ENCODE measurements at places on chromosomes 2 and 18.

DNA sequence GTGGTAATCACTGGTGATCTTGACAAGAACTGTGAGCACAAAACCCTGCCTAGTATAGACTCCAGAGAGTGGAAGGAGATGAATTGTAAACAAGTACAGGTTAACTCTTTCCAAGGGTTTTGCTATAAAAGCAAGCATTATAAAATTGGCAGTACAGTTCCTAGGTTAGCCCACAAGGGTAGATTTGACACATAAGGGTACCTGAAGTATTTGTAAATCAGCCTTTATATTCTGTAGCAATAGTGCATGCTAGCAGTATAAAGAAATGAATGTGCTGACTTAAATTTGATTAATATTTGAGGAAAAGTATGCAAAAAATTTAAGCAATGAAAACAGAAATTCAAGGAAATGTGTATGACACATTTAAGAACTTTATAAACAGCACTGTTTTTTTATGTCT lies 42.4 kb downstream of the SP3 start:
- ATAC-seq, result no peak

DNA sequence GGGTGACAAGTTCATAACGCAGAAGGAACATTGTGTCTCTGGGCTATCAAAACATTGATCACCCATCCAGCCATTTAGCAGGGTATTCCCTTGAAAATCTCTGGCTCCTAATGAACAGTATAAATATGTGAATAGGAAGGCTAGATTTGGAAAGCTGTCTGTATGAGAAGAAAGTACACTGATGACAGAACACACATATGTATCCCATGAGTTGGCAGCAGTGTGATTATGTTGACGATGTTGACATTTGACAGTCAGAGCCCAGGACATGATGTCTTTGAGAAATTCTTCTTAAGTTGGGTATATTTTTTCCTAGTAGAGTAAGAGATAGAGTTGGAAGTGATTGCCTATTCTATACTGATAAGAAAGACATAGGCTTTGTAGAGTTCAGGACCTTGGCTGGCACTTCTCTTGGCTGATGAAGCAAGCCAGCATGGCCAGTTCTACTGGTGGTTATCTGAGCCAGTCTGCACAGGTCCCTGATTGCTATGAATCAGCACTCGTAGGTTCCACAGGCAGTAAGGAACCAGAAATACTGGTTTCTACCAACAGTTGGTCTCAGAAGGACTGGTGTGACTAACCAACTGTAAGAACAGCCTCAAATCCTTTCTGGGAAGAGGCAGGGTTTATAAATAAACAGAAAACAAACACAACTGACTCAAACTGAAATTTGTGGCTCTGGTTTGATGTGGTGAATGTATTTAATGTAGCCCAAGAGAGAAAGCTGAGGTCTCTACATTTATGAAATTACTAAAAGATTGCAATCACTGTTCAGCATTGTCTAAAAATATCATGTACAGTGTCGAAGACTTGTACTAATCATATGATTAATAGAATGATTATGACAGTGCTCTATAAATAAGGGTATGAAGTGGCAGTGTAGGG lies 43.9 kb upstream of the RAPH1 start:
- ATAC-seq, result no peak

- ATAC-seq, result peak; percentile 73
These were observed 146.6 kb upstream of the REV1 start for GRCh38 chr2:99636144-99637034.

DNA sequence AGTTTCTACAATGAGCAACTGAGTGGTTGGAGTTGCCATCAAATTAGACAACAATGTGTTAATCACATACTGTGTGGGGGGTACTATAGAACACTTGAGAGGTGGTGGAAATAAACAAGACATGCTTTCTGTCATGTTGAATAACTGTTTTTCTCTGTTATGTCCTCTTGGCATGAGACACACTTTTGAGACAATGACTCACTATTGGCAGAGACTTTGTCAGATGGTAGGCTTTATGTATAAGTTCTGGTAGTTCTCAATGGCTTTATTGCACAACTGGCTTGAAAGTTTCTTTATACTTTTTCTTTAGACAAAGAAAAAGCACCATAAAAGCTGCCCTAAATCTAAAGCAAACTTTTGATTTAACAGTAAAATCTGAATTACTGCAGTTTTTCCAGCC lies 578.7 kb downstream of the ADCYAP1 start:
- no peak for ATAC-seq

GRCh38 chr18:75010278-75010677 lies 198.7 kb downstream of the PTGR3 start:
- ATAC-seq, result no peak

GRCh38 chr18:10365901-10366300 lies 88.5 kb upstream of the APCDD1 start:
- ATAC-seq, result no peak

DNA sequence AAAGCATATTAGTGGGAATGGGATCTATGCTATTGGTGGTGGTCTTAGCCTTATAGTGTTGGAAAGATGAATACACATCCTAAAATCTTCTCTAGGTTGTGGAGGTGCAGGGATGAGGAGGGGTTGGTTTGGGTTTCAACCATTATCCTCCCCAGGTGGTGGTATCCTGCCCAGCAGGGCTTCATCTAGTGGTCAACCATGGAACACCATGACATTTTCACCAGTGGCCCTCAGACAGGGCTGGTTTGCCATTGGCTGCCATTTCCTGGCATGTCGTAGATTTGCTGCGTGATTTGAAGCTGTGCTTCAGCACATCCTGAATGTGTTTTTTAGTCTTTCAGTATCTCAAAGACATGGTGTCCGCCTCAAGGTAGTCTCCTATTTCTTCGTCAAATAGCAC lies 391.2 kb upstream of the HNRNPA3 start:
- no peak for ATAC-seq

GRCh38 chr2:48854681-48855080 lies 99.2 kb upstream of the LHCGR start:
- no peak for ATAC-seq

DNA sequence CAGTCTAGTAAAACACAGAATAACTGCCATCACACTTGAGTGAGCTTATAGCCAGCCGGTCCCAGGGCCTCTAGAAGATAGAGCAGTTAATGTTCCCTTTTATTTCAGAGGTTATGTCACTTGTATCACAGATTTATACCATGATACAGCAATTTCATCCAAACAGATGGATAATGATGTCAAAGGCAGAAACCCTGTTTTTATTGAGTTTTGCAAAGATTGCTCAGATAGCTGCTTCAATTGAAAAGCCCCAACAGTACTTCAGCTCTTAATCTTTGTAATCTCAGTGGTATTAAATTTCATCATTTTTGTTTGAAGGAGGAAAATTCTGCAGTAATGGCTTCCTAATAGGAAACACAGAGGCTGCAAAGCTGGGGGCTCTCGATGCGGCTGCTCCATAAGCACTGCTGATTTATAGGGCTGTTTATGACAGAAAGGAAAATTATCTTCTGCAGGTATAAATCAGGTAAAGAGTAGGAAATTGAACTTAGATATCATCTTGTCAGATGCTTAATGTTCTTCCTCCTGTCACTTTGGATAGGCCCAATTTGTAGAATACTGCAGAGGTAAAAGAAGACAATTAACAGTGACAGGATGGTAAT lies 112.3 kb downstream of the LNPK start:
- ATAC-seq, result no peak

GRCh38 chr2:169034256-169034655 lies 3.1 kb upstream of the ABCB11 start:
- ATAC-seq, result no peak

- ATAC-seq, result no peak
These were observed 707.7 kb downstream of the LRP1B start for GRCh38 chr2:141423124-141423523.

- no peak for ATAC-seq
These were observed 2.4 kb upstream of the TMEM178A start for GRCh38 chr2:39663187-39663930.

- no peak for ATAC-seq
These were observed 100.9 kb downstream of the WDSUB1 start for GRCh38 chr2:159185401-159186130.

DNA sequence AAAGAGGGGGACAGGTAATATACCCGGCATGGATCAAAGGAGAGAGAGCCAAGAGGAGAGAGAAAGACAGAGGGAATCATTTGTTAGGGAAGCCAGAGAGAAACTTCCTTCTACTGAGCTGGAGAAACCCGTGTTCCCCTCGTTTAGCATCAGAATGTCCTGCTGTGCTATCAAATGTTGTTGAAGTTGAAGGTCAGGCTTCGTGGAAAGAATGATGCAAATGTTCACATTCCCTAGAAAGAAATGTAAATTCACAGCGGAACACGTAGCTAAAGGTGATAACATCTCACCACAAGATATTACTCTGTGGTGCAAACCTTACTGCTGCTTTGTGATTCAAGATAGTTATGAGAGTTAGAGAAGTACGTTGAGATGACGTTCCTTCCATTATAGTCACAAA lies 258.1 kb downstream of the LNPK start:
- no peak for ATAC-seq

DNA sequence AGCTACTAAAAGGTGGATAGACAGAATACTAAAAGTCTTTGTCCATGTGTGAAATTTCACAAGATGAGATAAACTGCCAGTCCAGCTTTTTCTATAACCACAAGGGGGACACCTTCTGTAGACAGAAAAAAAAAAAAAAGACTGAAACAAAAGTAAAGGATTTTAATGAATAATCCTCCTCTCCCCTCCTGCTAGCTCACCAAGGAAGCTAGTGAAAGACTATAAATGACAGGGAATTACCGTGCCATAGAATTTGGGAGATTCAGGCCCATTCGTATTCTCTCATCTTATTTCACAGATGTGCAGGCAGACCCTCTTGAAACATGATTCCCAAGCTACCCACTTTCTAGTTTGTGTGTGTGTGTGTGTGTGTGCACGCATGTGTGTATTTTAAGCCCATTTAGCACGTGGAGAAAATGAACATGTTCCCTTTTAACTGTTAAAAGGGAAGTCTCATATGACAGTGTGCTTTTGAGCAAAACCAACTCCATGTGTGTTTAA lies 36.3 kb upstream of the SLC8A1 start:
- peak; percentile 21 for ATAC-seq

DNA sequence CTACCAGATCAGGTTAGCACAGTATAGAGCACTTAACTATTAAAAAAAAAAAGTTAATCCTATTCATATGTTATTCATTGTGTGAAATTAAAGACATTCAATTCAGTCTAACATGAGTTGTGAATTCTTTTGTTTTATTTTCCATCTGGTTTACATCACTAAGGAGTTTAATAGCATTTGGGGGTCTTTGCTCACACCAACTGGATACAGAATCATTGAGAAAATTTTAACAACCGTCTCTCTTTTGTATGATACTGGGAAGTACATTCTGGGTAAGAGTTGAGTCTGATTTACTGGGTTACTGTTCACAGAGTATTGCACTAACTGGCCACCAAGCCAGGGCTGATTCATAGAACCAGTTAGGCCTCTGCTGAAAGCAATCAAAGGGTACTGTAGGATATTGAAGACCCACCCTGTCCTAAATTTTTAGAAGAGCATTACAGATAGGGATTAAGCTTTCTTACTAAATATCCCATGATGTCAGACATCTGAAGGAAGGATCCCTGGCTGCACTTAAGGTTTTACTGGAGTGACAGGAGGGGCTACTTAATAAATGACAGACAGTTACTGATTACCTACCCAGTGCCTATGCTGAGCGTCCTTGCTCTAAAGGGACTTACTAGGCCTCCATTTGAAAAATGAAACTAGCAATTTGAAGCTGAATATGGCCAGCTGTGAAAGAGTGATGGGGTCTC lies 387.9 kb downstream of the SETBP1 start:
- ATAC-seq, result no peak

GRCh38 chr18:58565021-58565420 lies 63.9 kb downstream of the ALPK2 start:
- no peak for ATAC-seq

DNA sequence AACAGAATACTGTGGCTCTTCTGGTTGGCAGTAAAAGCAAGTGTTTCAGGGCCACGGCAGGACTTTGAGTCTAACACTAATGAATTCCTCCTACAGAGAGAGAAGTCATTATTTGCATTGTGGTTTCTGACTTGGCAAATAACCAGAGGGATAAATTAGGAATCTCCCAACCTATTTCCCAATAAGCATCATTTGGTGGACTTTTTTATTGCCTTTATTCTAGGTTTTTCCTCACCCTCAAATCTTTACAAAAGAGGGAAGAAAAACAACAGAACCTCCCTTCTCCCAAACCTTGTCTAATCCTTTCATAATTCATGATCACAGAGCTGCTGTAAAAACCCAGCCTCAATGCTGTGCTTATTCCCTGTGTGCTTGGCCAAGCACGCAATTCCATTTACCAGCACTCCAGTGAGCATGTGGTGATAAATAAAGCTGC lies 179.7 kb downstream of the AGPS start:
- ATAC-seq, result no peak

- ATAC-seq, result no peak
These were observed at the start of gene SERPINB5 for GRCh38 chr18:63476668-63477067. Gene SERPINB5, plus strand, starts transcription at chr18:63476958. Its CDS starts 7,471 bp downstream, at chr18:63484429.

DNA sequence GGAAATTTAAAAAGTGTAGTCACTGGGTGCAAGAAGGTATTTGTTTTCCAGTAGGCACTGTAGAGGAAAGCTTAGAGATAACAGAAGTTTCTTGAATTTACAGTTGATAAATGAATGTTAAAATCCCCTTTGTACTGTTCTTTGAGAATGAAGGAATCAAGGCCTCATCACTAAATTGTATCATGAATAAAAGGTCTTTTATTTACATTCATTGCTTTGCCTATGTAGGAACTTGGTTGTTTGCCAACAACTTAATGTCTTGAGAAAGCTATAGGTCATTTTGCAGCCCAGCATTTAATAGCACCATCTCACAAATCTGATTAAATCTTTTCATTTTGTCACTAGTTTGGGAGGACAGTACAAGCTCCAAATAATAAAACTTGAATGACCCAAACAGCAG lies 213.9 kb upstream of the ITGA4 start:
- ATAC-seq, result no peak

DNA sequence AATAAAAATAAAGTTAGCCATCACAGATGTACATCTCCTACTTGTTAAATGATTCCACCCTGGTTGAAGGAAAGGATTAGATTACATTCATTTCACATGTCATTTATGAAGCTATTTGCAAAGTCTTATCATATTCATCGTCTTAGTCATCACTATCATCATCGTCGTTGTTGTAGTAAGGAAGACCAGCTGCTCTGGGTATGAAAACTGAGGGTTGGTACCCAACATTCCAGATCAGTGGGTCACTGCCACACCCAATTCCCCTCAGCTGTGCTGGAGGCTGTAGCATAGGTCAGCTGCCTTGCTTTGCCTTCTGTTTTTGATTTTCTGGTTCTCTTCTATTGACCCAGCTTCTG lies 20.9 kb upstream of the CCBE1 start:
- no peak for ATAC-seq

DNA sequence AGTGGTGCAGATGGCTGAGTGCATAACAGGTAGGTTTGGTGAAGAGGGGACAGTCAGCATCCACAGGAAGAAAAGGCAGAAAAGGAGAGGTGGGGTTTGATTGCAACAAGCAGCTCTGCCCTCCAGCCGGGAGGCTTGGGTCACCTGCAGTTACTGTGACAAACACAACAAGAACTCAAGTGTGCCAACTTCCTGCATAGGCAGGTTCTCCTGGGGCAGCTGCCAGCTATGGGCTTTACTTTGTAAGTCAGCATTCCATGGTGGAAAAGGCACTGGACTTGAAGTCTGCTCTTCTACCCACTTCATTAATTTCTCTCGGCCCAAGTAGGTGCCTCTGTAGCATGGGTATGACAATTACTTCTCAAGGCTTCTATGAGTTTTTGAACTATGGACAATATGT lies 98.9 kb downstream of the MYT1L start:
- ATAC-seq, result no peak

GRCh38 chr18:3919396-3920061 lies 469.6 kb downstream of the TGIF1 start:
- ATAC-seq, result no peak

- ATAC-seq, result no peak
These were observed 87.0 kb downstream of the ALPK2 start for GRCh38 chr18:58541789-58542425.
